Activated effector memory CD4-positive, alpha-beta T cell treated with Interleukin-2 at 50 U/mL for 16 hours (primary cell): ENCODE measurements at places on chromosomes 1 and 21.

GRCh38 chr1:21919520-21919919, 17.6 kb downstream of the HSPG2 start:
- DNase-seq, result no peak

- DNase-seq, result no peak
Observed at GRCh38 chr1:237976331-237976730, 85.6 kb upstream of the ZP4 start.

GRCh38 chr1:200684015-200684414, 14.3 kb upstream of the DDX59 start:
- DNase-seq, result no peak

- DNase-seq, result no peak
Observed at GRCh38 chr1:186872291-186872690, 43.5 kb downstream of the PLA2G4A start.

DNA sequence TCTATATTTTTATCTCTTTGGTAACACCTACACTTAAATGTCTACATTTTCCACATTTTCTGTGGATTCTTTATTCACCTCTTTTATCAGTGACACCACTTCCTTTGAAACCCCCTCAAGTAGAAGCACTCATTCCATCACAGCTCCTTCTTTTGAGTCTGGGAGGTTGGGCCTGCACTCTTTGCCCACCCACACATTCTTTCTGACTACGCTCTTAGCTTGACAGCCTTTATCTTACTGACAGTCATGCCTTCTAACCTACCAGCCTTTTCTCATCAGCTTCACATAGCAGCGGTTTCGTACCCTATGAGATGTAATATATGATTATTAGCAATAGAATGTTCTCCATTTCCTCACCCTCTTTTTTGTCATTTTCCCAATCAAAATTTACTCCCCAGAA, 151.9 kb downstream of the TNFSF18 start:
- DNase-seq, result no peak

DNA sequence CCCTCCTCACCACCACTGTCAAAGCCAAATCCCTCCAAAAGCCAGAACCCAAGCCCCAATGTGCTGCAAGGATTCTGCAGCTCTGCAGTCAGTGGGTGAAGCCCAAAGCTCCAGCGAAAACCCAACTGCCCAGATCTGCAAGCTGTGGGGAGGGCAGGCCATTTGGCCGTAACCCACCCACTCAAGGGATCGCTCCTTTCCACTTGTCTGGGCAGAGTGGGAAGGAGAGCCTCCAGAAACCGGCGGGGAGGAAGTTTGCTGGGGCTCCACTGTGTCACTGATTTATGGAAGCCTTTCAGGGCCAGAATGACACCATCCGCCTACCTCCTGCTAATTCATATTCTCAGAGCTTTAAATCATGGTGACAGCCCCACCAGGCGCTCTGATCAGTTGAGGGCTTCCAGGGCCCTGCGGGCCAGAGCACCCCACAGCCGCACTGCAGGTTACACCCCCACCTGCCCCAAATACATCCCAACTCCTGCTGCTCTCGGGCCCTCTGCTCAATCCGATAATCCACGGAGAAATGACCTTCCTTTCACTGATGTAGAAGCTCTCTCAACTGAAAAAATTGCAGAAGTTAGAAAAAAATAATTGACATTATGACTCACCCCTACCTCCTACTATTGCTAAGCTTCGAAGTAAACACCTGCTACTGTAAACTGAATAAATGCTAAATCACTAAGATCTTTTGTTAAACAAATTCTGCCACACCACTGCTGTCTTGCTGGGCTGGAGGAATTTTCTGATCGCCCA, 40.6 kb upstream of the RAB4A start:
- no peak for DNase-seq

- DNase-seq, result no peak
Observed at GRCh38 chr1:180259431-180260338, 29.6 kb downstream of the LHX4 start.

GRCh38 chr1:81073580-81073979, 727.2 kb upstream of the ADGRL2 start:
- DNase-seq, result no peak

DNA sequence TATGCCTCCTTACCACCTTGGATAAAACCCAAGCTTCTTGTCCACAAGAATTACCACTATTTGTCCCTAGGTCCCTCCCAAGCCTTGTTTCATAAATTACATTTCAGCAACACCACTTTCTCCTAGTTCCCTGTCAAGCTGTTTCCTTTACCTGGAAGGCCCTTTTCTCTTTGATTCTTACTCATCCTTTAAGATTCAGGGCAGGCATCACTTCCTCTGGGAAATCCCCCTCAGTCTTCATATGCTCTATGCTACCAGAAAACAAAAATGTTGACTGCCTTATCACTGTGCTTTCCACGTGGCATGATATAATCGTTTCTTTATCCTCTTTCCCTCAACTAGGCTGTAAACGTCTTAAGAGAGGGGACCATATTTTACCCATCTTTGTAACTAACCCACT, 102.7 kb downstream of the LYST start:
- DNase-seq, result no peak
